Stromal cell of bone marrow (primary cell): ENCODE measurements at places on chromosomes 5 and 9.

DNA sequence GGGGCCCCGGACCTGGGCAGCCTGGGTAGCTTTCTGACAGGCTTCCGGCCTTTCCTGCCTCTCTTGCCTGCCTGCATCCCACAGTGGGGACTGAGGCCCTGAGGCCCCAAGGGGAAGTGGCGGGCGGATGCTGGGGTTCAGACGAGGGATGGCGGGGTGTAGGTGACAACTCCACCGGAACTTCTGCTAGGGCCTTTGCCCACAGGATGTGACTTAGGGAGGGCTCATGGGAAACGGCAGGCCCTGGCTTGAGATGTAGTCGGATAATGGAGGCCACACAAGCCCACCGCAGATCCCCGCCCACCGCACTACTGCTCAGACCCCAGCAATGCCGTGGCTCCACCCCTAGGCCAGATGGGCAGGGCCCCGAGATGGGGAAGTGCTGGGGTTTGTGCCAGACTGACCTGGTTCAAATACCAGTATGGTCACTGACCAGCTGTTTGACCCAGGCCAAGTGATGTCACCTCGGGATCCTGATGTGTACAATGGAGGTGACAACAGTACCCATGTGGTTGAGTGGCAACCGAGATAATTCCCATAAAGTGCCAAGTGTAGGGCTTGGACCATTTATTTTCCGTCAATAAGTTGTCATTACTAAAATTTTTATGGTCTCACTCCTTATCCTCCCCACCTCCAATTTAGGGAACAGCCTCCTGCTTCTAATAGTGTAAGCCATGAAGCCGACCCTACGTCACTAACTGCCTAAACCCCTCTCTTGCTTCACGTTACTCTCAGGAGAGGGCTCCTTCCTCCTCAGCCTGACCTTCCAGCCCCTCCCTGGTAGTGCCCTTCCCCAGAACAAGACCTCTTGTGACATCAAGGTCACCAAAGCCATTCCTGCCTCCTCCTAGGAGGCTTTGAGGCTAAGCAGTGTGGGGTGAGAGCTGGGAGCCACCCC lies 2.5 kb upstream of the CDK9 start:
- DNase-seq = no peak

DNA sequence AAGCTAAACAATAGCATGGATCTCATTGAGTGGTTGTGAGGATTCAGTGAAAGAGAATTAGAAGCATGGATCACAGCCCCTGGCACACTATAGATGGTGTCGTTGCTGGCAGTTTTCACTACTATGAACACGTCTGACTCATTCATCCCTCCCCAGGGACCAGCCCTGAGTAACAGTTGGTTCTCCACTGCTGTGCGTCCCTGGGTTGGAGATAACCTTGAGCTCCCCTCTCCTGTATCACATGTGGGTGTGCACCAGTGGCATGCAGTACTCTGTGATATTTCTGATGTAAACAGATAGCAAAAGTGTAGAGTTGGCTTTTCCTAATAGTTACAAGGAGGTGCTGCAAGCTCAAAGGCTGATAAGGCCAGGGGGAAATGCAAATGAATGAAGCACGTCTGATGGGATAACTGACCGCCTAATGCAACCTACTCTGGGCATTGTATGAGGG lies 8.8 kb upstream of the LCP2 start:
- DNase-seq = peak; percentile 84

DNA sequence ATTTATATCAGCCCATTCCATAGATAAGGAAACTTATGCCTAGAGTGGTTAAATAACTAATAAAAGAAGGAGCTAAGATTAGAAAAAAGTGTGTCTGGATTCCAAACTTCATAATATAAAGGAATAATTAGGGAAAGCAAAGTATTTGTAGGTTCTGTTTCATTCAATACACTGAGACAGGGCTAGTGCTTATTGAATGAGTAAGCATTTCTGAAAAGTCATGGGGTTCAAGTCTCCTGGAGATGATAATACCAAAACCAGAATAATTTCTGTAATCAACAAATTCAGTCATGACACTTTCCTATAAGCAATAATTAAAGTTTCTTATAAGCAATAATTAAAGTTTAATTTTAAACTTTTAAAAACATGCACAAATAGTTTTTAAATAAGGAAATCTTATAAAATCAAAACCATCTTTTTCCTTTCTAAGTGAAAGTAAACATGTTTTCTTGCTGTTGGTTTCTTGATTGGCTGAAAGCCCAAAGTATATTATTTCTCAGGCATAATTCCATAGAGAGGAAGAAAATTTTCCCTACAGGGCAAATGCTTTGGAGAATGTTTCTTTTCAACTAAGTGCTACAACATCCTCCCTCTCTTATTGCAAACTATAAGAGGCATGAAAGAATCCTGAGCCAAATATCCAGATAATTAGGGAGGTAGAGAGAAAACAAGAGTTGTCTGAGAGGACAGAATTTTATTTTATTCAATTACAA lies 510.2 kb downstream of the PRELID2 start:
- DNase-seq = no peak

DNA sequence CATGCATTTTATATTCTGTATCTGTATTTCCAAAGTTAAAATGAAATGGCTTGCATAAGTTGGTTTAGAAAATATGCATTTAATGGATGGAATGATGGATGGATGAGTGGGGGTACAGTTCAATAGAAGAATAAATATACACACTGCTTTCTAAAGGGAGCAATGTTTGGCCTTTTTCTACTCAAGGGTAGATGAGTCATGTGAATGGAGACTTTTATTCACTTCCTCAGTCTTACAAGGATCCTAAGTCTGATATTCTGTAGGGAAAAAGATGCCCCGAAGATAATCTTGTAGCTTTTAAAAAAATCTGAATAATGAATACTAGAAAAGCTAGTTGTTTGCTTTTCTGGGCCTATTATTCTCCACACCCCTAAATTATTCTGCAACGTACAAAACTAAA lies 2112.1 kb downstream of the MAT2B start:
- DNase-seq = no peak

DNA sequence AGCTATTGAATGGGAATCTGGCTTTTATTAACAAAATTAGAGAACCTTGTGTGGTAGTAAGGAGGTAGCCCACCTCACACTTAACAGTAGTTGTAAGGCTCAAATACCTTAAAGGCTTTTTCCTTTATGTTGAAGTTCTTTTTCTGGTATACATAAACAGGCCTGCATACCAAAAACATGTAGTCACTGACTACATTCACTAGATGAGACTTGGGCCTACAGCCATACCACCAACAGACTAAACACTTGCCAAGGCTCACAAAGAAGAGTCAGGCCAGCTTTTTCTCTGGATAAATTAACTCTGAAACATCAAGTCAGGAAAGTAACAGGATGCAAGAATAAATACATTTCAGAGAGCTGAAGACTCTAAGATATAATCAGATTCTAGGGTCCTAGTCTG lies 78.6 kb upstream of the MPDZ start:
- DNase-seq = peak; percentile 80

DNA sequence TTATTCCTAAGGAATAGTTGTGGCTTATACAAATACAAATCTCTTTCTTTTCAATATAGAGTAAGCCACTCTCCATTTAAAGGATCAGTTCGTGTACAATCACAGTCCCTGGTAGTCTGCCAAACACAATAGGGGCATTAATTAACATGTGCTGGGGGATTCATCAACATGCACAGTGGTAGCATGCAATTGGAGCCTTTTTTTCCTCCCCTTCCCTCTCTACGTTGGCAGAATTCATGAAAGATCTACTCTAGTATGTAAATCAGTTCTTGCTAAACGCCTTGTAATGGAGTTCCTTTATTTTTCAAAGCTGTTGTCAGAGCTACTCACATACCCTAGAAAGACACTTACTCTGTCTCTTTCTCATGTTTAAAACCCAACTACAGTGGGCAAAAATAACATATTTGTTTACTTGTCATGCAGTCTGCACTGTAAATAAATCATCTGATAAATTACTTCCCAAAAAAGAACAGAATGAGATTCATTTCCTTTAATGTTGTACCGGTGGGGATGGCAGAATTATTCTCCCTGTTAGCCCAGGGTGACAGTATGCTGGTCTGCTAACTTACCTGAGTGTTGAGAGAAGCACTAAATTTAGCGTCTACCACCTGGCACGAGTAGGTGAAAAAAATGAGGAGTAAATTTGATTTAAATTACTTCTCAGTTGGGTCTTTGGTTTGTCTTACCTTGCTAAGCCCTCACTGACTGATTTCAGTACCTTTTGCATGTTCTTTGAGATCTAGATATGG lies 341.5 kb upstream of the CCNH start:
- DNase-seq = no peak

DNA sequence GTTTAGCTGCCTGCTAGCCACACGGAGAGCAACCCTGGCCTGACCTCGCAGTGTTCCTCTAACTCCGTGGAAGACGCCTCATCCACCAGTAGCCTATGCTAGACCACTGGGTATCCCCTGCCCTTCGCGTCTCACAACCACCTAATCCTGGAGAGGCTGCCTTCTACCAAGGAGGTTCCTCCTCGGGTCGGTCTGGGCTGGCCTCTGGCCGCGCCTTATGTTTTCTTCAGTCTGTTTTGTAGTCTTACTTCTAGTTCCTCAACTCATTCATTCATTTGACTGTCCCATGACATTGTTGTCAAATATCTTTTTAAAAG lies 1.6 kb upstream of the TPM2 start:
- DNase-seq = no peak
